ENCODE measurements at places on chromosomes 1 and 21.

GRCh38 chr1:17834561-17835100 lies 79.5 kb downstream of the ACTL8 start:
- no peak for DNase-seq

GRCh38 chr1:29628190-29628589 lies 391.9 kb downstream of the PTPRU start:
- DNase-seq, result no peak

DNA sequence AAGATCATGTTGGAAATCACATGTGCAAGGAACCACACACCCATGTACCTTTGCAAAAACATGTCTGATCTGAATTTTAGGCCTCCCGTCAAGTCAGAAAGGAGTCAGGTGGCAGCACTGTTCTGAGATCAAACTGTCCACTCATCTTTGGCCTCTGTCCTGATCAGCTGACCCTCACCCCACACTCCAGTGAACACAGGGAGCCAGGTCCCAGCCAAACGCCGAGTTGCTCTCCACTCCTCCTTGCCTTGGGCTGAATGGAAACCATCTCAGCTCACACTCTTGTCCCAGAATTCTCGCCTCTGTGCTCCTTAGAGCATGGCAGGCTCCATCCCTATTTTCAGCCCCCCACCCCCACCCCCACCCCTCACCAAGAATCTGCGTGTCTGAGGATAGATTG lies 4.6 kb upstream of the RNF186 start:
- DNase-seq, result no peak

DNA sequence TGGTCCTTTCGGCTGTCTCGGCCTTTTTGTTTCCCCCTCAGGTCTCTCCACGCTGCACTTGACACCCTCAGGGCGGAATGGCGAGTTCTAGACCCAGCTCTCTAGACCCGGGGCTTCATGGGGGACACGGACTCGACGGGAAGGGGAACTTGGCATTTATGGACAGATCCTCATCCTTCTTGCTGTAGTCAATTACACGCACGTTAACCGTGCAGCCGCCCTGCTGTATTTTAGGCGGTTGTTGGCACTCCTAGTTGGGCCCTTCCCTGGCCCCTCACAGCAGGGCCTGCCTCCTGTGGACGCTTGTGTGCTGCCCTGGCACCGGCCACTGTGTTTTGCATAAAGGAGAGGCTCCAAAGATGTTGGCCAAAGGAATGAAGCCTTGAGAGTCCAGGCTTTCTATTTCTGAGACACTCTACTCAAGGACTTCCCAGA lies 558 bp upstream of the BTG3 start:
- DNase-seq, result no peak

- DNase-seq, result no peak
Measured at GRCh38 chr21:33406493-33406892, 3.3 kb downstream of the IFNGR2 start.

- no peak for DNase-seq
Measured at GRCh38 chr1:234272656-234273312, 100.5 kb upstream of the COA6 start.

DNA sequence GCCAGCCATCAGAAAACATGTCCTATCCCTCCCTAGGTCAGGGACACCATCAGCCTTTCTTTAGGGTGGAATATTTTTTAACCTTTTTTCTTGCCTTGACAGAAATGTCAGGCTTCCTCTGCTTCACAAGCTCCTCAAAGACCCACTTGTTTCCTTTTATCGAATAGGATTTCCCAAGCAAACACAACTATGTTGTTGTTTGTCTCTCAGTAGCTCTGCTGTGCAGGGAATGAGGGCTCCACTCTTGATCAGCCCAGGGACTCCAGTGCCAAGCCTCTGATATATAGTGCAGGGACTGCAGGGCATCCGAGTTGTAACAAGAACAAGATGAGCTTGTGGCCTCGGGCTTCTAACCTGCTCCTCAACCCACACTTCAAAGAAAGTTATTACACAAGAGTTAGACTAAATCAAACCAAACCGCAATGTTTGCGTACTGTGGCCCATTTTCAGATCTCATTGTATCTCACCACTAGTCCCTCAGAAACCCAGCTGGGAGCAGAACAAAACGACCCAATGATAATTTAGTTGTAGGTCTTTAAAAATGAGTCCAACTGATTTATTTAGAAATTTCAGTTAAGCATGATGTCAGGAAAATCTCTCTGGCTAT lies 108.1 kb downstream of the ATG4C start:
- DNase-seq, result no peak

GRCh38 chr21:42833439-42833815 lies 45.9 kb downstream of the WDR4 start:
- no peak for DNase-seq

GRCh38 chr21:43916691-43917514 lies 51.9 kb downstream of the AGPAT3 start:
- DNase-seq, result no peak

DNA sequence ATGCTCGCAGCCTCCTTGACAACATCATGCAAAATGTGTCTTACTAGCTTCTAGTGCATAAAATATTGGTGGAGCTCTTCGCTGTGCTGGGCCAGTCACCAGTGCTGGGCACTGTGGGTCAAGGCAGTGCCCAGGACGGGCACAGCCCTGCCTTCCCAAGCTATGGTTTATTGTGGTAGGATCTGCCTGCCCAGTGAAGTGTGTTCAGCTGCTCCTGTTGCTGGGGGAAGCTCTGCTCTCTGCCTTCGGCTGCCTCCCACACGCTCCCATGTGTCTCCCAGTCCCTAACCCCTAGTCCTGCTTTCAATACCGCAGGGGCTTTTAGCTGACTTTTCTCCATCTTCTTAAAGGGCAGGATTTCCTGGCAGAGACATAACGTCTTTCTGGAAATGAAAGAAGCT lies 15.7 kb downstream of the EPHX1 start:
- DNase-seq, result no peak

DNA sequence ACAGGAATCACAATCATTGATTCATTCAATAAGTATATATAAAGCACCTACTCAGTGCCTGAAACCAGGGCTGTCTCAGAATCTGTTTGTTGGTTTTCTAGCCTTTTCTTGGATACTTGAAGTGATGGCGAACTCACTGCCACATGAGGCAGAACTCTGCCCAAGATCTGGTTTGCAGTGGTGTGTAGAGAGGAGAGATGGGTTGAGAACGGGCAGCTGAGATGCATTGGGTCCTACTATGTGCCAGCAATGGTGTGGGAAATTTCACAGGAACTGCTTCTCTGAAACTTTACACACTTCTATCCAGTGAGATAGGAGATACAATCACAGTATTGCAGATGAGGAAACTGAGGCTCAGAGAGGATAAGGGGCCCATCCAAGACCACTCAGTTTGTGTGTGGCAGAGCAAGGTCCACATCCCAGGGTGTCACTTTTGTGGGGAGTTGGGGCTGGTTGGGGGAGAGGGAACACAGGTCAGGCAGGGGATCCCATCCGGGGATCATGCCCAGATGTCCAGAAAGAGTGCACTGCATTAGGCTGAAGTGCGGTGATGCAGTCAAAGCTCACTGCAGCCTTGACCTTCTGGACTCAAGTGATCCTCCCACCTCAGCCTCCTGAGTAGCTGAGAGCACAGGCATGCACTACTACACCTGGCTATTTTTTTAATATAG lies 83.7 kb upstream of the IFFO2 start:
- DNase-seq, result no peak

- no peak for DNase-seq
Measured at GRCh38 chr1:226425431-226426031, 17.6 kb upstream of the PARP1 start.

- DNase-seq, result no peak
Measured at GRCh38 chr21:42414928-42415769, 11.4 kb downstream of the UBASH3A start.

DNA sequence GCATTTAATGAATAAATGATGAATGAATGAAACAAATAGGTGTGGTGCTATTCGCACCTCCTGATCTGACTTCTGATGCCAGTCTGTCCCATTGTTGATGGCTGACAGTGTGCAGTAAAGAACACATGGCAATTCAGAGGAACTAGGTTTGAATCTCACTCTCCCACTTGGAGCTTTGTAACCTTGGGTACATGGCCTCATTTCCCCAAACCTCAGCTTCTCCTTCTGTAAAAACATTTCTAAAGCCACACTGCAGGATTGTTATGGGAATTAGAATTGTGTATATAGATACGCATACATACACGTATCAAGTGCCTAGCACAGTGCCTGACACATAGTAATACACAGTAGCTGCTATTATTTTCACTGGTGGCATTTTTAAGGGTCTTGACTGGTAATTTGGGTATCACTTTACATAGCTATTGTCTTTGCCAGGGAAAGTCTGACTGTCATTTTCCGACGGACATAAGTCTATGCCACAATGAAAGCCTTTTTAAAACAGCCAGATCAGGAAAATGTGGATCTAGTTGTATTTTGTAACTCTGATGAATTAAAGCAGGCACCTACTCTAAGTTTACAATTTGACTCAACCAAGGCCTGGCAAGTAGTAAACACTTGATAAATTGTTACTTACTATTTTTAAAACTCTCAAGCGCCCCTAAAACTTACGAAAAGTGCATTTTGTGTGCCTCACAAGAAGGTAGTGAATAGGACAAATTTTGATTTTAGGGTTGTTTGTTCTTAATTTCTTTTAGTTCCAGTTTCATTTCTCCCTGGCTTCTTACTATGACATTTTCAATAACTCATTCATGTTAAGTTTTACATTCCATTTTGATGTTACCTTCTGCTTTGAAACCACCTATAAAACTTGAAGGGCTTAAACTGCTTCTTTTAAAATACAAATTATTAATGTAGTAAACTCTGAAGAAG lies 164.4 kb downstream of the SDCCAG8 start:
- DNase-seq, result no peak

- DNase-seq, result no peak
Measured at GRCh38 chr1:38217316-38217715, 170.7 kb upstream of the POU3F1 start.

GRCh38 chr21:38753114-38753513 lies 52.6 kb upstream of the ETS2 start:
- DNase-seq, result no peak

DNA sequence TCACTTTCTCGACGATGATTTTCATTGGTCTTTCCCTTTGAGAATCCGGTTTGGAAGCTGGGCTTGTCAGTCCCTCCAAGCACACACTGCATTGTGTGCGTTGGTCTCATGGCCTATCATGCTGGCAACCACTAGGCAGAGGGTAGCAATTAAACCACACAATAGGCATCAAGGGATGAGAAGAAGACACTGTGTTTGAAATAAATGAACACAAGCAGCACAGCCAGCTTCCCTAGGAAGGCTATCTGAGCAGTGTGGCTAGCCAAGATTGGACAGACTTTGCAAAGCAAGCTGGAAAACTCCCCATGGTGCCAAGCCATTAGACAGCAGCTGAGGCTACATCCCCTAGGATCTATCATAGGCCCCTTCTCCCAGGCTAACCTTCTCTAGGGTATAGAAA lies 288.7 kb downstream of the NUF2 start:
- DNase-seq, result no peak

- no peak for DNase-seq
Measured at GRCh38 chr1:161287482-161288054, 22.2 kb downstream of the MPZ start.

GRCh38 chr1:6811583-6811982 lies 26.3 kb downstream of the CAMTA1 start:
- DNase-seq, result no peak

DNA sequence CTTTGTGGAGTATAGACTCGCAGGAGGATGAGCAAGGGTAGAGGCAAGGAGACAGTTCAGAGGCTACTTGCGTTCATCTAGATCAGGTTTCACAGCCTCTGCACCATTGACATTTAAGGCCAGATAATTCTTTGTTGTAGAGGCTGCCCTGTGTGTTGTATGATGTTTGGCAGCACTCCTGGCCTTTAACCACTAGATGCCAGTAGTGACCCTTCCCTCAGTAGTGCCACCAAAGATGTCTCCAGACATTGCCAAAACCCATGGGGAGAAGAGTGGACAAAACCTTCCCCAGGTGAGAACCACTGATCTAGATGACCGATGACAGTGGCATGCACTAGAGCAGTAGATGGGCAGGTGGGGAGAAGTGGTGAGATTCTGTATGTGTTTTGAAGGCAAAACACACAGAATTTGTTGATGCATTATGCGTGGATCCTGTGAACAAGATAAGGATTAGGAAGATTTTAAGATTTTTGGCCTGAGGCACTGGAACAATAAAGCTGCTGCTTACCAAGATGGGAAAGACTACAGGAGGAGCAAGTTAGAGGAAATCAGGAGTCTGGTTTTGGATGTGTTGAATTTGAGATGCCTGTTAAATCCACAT lies 9.9 kb upstream of the COG2 start:
- DNase-seq, result no peak

DNA sequence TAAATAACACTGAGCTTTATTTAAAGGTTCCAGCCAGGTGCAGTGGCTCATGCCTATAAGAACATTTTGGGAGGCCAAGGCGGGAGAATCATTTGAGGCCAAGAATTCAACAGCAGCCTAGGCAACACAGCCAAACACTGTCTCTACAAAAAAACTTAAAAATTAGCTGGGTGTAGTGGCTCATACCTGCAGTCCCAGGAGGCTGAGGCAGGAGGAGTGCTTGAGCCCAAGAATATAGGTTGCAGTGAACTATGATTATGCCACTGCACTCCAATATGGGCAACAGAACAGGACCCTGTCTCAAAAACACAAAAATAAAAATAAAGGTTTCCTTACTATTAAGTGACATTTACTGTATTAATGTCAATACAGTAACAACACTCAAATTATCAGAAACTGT lies 2.1 kb downstream of the TAF12 start:
- DNase-seq, result no peak

DNA sequence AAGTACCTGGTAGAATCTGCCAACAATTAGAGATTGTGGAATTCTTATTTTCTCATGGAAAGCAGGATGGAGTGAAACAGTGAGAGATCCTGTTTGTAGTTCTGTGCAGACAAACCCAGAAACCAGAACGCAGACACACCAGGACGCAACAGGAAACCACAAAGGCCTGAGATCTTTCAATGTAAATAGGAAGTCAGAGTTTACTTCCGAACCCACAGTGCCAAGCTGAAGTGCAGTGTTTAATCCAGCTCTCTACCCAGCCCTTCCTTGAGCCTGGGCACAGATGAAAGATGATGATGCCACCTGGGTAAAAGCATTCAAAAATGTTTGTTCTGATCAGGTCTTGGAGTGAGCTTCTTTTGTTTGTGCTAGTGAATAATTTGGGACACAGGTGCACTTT lies 244.2 kb upstream of the HOOK1 start:
- no peak for DNase-seq

- no peak for DNase-seq
Measured at GRCh38 chr1:240967070-240967724, 355.2 kb upstream of the GREM2 start.
